ENCODE measurements at places on chromosomes 16 and 17. TPM values are rescaled to one million over a fixed set of nuclear protein-coding genes. Genes with fewer than 3 reads are reported as not detected.

- DNase-seq, result no peak
These were observed 502.8 kb upstream of the CDH11 start for GRCh38 chr16:65624666-65625065.

DNA sequence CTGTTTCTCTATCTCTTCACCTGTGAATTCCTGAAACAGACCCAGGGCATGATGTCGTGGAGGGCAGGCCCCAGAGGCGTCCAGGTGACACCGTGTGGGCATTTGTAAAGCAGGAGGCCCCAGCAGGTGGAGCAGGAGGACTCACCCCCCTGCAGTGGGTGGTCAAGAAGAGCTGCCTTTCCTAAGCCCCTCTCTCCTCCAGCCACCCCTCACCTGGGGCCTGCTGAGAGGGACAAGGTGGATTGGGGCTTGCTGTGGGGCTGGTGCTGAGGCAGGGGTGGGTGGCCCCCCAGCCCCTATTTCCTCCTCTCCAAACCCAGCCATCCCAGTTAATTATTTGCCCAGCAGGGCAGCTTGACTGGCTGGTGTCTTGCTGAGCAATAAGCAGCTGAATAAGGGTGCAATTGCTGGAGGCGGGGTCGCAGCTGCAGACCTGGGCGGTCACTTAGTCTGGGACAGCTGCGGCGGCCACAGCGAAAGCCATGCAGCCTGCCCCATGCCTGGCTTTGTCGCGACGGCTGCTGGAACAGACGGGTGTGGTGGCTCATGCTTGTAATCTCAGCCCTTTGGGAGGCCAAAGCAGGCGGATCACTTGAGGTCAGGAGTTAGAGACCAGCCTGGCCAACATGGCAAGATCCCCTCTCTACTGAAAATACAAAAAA lies 56.4 kb downstream of the JPH3 start:
- DNase-seq, result no peak

KRT9 gene
- total RNA-seq, result not detected

CLDN7 gene
- total RNA-seq, result 1.3 TPM

ANKS3 gene
- total RNA-seq, result 12.9 TPM

DNA sequence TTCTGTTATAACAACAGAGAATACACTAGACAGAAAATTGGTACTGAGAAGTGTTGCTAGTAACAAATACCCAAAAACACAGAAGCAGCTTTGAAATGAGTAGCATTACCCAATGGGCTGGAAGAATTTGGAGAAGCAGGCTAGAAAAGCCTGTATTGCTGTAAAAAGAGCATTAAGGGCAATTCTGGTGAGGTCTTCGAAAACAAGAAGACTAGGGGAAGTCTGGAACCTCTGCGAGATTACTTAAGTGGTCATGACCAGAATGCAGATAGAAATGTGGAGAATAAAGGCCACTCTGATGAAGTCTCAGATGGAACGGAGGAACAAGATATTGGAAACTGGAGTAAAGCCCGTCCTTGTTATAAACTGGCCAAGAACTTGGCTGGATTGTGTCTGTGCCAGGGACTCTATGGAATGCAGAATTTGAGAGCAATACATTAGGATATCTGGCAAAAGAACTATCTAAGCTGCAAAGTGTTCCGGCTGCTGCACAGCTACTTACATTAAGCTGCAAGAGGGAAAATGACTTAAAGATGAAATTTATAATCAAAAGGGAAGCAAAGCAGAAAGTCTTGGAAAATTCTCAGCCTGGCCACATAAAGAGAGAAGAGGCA lies 44.9 kb upstream of the PEMT start:
- no peak for DNase-seq

GRCh38 chr16:53636978-53637377 lies 66.7 kb downstream of the RPGRIP1L start:
- no peak for DNase-seq

- DNase-seq, result no peak
These were observed 43.9 kb downstream of the CLEC16A start for GRCh38 chr16:10988164-10988803.

GRCh38 chr17:40479754-40480480 lies 21.5 kb downstream of the TNS4 start:
- DNase-seq, result no peak
